Activated CD4-positive, alpha-beta T cell treated with anti-CD3 and anti-CD28 coated beads for 24 hours (primary cell): ENCODE measurements at places on chromosomes 11 and 22.

- no peak for DNase-seq
These were observed 4.3 kb downstream of the SCUBE1 start for GRCh38 chr22:43338766-43339345.

- no peak for DNase-seq
These were observed 218.8 kb downstream of the HIPK3 start for GRCh38 chr11:33475993-33476392.

GRCh38 chr11:13110929-13111812 lies 102.1 kb downstream of the RASSF10 start:
- DNase-seq, result no peak

GRCh38 chr22:45969801-45970470 lies 7.0 kb downstream of the WNT7B start:
- no peak for DNase-seq

DNA sequence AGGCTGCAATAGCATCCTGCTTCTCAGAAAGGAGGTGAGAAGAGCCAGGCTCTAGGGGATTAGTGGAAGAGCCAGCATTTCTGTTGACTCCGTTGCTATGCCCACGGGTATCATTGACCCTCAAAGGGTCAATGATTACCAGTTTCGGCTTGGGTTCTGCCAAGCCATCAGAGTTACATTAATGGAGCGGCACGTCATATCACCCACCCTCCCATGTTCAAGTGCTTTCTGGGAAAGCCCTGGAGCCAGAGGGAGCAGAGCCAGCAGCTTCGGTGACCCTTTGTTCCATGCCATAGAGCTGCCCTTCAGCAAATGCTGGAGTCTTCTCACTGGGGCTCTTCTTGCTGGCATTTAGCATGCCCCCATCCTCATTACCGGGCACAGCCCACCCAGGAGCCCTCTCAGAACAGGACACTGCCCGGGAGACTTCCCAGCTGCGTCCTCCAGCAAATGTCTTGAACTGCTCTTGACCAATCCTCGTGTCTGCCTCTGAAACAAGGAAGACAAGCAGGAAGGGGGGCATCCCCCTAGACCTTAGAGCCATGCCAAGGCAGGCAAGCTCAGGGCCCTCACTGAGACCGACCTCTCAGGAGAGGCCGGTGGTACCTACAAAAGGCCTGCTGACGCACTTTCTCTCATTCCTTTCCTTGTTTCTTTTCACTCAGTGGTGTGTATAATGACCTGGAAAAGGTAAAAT lies 14.6 kb downstream of the KCNJ1 start:
- no peak for DNase-seq

DNA sequence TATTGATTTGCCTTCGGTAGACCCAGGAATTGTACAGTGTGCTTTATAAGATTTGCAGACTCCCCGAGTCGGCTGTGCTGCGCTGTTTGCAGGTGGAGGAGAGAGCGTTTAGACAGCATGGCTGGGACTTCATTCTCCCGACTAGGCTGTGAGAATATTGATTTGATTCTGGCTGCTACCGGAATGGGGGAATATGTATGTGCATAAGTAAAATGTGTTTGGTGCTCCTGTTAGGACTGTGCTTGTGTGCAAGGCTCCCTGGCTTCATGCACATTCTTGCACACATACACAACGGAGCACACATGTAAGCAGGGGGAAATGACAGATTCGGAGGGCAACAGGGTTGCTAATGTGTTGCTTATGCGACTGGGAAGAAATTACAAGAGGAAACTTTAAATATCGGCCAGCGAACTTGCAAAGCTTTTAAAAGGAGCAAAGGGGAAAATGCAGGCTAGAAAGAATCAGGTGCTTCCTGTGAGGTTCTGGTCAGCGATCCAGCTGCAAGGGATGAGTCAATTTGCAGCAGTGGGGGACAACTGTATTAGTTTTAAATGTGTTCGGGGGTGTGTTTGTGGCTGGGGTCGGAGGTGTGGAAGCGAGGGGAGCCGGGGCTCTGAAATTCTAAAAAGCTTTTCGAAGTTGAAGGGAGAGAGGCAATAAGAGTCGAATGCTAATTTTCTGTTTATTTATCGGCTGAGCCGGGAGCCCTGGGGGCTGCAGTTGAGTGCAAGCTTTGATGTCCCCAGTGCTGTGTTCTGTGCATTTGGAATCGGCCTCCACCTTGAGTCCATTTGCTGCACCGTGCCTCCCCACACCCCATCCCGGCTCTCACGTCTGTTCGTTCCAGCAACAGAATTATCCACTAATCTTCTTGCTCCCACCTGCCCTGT lies 731 bp downstream of the NTM start:
- DNase-seq, result no peak

GRCh38 chr11:19382131-19382611 lies 141.4 kb upstream of the E2F8 start:
- no peak for DNase-seq

GRCh38 chr11:57309106-57310059 lies 15.4 kb downstream of the TNKS1BP1 start:
- no peak for DNase-seq

DNA sequence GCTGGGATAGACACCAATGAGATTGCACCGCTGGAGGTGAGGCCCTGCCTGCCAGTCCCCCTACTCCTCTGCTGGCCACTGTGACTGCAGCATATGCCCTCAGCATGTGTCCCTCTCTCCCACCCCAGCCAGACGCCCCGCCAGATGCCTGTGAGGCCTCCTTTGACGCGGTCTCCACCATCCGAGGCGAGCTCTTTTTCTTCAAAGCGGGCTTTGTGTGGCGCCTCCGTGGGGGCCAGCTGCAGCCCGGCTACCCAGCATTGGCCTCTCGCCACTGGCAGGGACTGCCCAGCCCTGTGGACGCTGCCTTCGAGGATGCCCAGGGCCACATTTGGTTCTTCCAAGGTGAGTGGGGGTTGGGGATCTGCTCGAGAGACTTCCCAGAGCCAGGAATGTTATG lies 5.7 kb upstream of the SMARCB1 start:
- DNase-seq, result no peak

DNA sequence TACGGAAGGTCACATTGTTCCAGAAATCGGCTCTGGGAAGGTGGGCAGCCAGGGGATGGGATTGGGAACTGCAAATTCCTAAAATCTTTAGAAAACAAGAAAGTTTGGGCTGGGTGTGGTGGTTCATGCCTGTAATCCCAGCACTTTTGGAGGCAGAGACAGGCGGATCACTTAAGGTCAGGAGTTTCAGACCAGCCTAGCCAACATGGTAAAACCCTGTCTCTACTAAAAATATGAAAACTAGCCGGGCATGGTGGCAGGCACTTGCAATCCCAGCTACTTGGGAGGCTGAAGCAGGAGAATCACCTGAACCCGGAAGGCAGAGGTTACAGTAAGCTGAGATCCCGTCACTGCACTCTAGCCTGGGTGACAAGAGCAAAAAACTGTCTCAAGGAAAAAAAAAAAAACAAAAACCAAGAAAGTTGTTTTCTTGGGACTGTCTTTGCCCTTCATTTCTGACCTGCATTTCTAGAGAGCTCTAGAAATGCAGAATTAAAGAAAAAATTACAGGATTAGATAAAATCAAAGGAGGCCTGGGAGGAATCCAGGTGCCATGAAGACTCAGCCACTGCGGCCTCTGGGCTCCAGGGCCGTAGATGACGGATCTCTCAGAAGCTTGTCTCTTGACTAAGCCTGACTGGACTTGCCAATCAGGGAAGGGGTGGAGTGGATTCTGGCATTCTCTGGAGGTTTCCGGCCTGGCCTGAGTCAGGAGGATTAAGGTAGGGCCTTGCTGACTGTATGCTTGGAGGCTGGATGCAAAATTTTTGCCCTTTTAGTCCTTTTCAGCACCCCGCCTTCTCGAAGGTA lies 5.3 kb upstream of the MALAT1 start:
- DNase-seq, result no peak

- DNase-seq, result no peak
These were observed 94.8 kb upstream of the SESN3 start for GRCh38 chr11:95325777-95326258.

DNA sequence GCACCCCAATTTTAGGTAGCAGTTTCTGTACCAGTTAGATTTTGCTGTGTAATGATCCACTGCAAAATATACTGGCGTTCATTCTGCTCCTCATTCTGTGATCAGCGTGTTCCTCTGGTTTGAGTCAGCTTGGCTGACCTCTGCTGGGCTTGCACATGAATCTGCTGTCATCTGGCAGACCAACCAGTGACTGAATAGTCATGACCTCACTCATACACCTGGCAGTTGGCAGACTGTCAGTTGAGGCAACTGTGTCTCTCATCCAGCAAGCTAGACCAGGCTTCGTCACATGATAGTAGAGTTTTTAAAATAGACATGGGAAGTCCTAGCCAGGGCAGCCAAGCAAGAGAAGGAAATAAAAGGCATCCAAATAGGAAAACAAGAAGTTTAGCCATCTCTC lies 316.3 kb upstream of the LARGE1 start:
- DNase-seq, result no peak

DNA sequence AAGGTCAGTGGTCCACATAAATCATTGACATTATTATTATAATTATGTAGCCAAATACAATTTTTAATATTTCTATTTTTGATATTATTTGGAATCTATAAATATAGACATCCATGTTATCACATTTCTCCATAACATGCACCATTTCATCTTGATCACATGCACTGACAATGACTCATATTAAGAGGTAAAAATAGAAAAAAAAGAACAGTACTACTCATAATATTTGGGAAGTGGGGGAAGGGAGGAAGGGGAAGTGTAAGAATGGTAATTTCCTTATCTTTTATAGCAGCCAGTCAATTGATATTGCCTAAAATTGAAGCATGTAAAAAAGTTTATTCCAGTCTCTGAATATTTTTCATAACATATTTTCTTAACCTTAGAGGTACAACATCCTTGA lies 72.3 kb downstream of the ADM start:
- no peak for DNase-seq

- DNase-seq, result no peak
These were observed 237.8 kb upstream of the KIRREL3 start for GRCh38 chr11:127238321-127238720.

DNA sequence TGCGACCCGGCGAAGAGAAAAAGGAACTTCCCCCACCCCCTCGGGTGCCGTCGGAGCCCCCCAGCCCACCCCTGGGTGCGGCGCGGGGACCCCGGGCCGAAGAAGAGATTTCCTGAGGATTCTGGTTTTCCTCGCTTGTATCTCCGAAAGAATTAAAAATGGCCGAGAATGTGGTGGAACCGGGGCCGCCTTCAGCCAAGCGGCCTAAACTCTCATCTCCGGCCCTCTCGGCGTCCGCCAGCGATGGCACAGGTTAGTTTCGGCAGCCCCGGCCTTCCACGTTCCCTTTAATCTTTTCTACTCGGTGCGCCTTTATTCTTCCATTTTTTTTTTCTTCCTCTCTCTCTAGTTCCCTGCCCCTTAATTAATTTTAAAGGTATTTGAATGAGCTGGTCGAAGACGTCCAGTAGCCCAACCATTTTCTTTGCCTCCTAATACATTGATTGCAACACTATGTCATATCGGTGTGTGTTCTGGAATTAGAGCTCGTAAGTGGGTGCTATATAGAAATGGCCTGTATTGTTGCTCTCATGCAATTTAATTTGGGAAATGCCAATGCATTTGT lies 537 bp downstream of the EP300 start:
- no peak for DNase-seq

- no peak for DNase-seq
These were observed 81.0 kb upstream of the CTSC start for GRCh38 chr11:88418508-88418907.

- DNase-seq, result no peak
These were observed 118.2 kb upstream of the CSNK2A3 start for GRCh38 chr11:11471201-11471600.

DNA sequence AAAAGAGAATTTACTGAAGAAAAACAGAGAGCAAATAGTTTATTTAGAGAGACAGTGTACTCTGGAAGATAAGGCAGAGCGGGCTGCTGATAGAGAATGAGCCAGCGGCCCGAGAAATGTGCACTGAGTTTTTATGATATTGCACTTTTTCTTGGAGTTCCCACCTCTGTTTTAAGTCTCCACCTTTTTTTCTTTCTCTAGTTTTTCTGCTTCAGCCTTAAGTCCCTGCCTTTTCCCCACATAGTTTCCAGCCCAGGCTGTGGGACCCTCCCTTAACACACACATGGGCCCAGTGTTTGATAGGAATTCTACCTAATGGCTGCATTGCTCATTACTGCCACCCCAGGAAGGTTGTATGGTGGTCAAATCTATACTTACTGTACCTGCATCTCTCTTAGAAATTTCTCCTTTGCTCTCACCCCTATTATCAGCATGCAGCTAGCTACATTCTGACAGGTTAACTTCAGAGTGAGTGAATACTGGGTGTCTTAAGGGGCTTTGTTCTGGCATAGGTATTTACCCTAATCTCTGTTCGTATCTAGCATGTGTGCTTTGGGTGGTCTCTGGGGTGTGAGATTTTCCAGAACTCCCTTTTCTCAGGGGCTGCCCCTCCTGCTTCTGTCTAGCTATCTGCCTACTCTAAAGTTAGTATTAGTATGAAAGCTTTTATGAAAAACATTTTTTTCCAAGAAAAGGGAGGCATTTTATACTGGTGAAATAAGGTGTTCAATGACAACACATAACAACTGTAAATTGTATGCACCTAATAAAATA lies 127.3 kb upstream of the TOP3B start:
- DNase-seq, result no peak

DNA sequence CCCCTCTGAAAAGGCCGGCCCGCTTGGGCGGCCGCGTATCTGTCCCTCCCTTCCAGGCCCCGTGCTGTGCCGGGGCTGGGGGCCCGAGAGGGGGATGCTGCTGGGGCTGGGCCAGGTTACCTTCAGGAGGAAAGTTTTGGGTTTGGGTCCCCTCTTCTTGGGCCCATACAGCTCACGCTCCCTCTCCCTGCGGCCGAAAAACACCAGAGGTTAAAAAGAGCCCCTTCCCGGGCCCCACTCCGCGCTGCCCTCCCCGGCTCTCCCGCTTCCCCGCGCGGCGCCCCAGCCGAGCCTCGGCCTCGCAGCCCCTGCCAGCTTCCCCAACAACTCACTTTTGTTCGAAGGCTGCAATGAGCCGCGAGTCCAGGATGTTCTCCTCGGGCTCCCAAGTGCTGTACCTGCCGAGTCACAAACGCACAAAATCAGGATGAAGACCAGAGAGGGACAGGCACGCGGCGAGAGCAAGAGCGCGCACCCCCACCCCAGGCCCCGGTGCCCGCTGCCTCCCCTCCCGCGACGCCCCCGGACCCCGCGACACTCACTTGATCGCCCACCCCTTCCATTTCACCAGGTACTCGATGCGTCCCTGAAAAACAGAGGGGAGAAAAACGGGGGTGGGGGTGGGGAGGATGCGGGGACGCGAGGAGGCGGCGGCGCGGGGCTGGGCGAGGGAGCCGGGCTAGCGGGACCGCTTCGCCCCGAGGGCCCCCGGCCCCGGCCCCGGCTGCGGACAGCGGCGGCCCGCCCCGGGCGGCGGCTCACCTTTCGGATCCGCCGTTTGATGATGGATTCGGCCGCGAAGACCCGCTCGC lies 450 bp downstream of the CBX6 start:
- DNase-seq, result no peak

- no peak for DNase-seq
These were observed 119.0 kb downstream of the LDLRAD3 start for GRCh38 chr11:36062796-36063365.

GRCh38 chr22:25566186-25566897 lies 1.9 kb downstream of the GRK3 start:
- DNase-seq, result no peak

DNA sequence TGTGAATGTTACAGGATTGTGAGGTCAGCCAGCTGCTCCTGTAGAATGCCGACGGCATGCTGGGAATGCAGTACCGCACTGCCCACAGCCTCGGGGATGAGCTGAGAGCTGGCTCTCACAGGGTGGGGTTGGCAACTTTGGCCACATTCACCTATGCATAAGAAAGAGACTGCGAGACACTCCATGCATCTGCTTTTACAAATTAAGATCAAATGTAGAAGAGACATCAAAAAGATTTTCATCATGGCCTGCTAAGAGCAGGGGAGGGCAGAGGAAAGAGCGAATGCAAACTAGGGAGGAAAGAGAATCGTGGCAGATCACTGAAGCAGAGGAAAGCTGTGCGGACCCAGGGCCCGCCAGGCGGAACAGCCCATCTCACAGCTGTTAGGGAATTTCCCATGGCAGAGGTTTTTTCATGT lies 49.8 kb upstream of the SPATA19 start:
- no peak for DNase-seq
